ENCODE measurements at places on chromosomes 2 and 18.

DNA sequence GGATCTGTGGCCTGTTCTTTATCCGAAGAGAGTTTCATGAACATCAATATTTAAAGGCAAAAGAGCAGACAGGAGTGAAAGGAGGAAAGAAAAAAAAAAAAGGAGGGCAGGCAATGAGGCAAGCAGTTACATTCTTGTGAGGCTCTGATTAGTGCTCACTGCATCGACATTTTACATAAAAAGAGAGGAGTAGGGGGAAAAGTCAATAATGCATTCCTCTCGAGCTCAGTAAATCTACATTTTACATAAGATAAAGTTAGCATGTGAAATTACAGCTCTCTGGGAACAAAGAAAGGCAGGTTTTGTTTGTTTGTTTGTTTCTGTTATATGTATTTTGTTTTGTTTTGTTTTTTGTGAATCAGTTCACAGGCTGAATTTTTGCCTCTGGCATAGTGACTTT is 187.1 kb upstream of the ARL4C start:
- DNase-seq, result no peak

GRCh38 chr2:86185517-86186212 is 9.6 kb downstream of the IMMT start:
- DNase-seq, result peak; percentile 29

- DNase-seq, result no peak
Observed at GRCh38 chr2:172106108-172106961, 3.6 kb upstream of the DLX2 start.

- DNase-seq, result no peak
Observed at GRCh38 chr18:4351005-4351404, 104.1 kb downstream of the DLGAP1 start.

DNA sequence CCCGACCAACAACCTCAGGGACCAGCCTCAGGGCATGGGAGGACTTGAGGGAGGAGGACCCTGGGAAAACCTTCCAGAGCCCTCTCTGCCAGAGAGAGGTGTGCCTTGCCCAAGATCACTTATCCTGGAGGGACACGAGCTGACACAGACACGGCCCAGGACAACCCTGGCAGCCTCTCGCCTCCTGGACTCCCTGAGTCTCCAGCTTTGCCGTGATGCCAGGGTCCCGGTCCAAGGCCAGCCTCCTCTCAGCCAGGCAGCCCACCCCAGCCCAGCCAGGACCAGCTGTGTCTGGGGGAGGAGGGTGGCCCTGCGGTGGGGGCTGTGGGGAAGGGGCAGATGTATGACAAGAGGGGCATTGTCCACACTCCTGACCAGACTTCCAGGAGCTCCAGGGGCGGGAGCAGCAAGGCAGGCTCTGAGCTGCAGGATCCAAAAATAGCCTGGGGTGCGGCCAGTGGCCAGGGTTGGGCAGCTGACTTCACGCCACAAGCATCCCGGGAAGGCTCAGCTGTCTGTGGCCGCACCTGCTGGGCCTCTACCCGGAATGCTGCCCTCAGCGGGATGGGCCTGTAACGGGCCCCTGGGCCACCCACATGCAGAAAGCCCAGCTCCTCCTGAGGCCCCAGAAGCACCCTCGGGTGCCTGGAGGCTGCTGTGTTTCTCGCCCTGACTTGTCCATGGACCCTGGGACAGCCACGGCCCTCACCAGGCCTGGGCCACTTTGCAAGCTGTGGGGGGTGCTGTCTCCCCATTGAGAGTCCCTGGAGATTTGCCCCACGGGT is 65.5 kb upstream of the GPC1 start:
- DNase-seq, result no peak

Measured in NCI-H524 treated with DMSO at 0.1 percent for 48 hours (cell line).